ENCODE measurements at places on chromosomes 3 and 15. TPM values are rescaled to one million over a fixed set of nuclear protein-coding genes. Genes with fewer than 3 reads are reported as not detected.

The CHST13 gene
- total RNA-seq: not detected

The SLC2A2 gene
- total RNA-seq: not detected

The LRRC34 gene
- 2.9 TPM for total RNA-seq

The WDR93 gene
- not detected for total RNA-seq

The ITIH1 gene
- total RNA-seq: not detected

The IQCB1 gene
- total RNA-seq: 37.3 TPM

The SLC6A1 gene
- not detected for total RNA-seq

The CLRN1 gene
- not detected for total RNA-seq

The HES1 gene
- total RNA-seq: 0.56 TPM

The PIK3CA gene
- 19.1 TPM for total RNA-seq

The GASK1A gene
- not detected for total RNA-seq

GRCh38 chr3:149368201-149368673 lies 9.2 kb downstream of the TM4SF1 start:
- no peak for DNase-seq
- no peak overlapping the region for H3K4me3 ChIP-seq
- H3K4me1 ChIP-seq: peaks cover 6% of the 10 kb centered on the region
- no peak overlapping the region for H3K27ac ChIP-seq
- H3K36me3 ChIP-seq: no peaks in the 10 kb centered on the region
- peaks cover 4% of the 10 kb centered on the region for H3K27me3 ChIP-seq

- peaks cover 3% of the 10 kb centered on the region for H3K4me1 ChIP-seq
- H3K4me3 ChIP-seq: peak overlapping the region; percentile 78
- peak overlapping the region; percentile 87 for H3K27ac ChIP-seq
Observed at GRCh38 chr15:23564821-23565394, 566 bp upstream of the MKRN3 start.

DNA sequence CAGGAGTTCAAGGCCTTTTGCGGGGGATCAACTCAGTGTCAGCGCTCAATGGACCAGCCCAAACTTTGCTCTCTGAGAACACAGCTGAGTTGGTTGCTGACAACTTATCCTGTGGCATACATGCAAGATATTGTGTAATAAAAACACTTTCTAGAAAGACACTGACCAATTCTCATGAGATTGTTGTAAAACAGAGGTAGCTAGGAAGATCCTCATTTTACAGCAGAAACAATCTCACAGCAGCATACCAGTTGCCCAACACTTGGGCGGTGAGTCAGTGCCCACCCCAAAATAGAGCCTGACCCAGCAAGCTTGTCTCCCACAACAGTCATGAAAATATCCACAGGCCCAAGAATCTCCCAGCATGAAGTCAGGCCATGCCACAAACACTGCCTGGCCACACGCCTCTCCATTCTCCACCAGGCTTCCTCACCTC lies 18.2 kb downstream of the KLHL6 start:
- peaks cover 75% of the 10 kb centered on the region for H3K4me1 ChIP-seq
- peaks cover 19% of the 10 kb centered on the region for H3K36me3 ChIP-seq
- DNase-seq: no peak
- H3K27me3 ChIP-seq: no peaks in the 10 kb centered on the region

DNA sequence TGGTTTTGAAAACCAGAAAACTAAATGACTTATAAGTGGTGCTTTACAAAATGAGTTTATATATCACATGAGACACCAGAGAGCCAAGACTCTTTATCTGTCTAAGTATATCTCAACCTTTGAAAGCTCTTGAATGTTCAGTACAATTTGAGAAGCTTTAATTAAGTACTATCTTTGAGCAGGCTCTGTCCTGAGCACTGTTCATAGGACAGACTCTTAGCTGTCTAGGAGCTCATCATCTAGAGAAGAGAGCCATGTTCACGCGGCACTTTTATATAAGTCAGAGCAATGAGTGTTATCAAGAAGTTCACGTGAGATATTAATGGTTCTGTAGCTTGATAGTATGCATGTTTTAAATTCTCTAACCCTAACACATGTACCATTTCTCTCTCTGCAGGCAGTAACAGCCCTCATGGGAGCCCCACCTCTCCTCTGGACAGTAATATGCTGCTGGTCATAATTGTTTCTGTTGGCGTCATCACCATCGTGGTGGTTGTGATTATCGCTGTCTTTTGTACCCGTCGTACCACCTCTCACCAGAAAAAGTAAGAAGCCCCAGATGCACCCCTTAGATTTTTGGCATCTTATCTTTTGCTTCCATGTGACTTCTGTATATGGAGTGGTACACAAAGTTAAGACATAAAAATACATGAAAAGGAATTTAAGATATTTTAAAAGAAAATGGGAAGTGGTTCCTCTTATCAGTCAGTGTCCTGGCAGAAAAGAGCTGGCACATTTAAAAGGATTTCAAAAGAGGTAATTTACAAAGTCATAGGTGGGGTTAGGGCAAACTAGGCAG lies 86.0 kb downstream of the HCN4 start:
- DNase-seq: no peak
- H3K4me1 ChIP-seq: peaks cover 13% of the 10 kb centered on the region
- no peaks in the 10 kb centered on the region for H3K27me3 ChIP-seq

DNA sequence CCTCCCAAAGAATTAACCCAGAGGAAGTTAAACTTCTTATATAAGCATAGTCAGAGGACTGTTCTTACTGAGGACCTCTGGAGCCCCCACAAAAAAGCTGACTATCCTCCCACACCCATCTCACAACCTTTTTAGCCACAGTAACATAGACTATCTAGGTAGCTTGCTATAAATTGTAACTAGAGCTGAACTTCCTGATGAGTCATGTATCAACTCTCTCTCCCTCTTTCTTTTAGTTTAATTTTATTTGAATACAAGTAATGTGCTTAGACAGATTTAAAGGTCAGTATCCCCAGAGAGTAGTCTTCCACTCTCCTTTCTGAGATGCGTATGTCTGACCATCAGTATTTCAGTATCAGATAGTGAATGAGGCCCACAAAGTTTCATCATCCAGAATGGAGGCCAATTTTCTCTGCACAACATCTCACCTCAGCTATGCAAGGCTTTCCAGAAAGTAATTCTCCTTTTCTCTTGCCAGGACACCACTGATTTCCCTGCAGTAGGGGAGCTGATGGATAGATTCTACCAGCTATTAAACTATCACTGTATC lies 104.0 kb upstream of the MYRIP start:
- no peak overlapping the region for H3K27ac ChIP-seq
- H3K36me3 ChIP-seq: no peaks in the 10 kb centered on the region
- H3K4me3 ChIP-seq: no peak overlapping the region
- H3K4me1 ChIP-seq: no peaks in the 10 kb centered on the region
- peaks cover 2% of the 10 kb centered on the region for H3K27me3 ChIP-seq

GRCh38 chr3:3127432-3128010 lies 781 bp downstream of the TRNT1 start:
- DNase-seq: peak; percentile 65
- peaks cover 31% of the 10 kb centered on the region for H3K4me1 ChIP-seq
- peak overlapping the region; percentile 97 for H3K4me3 ChIP-seq
- no peaks in the 10 kb centered on the region for H3K27me3 ChIP-seq
- peaks cover 32% of the 10 kb centered on the region for H3K36me3 ChIP-seq
- H3K27ac ChIP-seq: peak overlapping the region; percentile 99

DNA sequence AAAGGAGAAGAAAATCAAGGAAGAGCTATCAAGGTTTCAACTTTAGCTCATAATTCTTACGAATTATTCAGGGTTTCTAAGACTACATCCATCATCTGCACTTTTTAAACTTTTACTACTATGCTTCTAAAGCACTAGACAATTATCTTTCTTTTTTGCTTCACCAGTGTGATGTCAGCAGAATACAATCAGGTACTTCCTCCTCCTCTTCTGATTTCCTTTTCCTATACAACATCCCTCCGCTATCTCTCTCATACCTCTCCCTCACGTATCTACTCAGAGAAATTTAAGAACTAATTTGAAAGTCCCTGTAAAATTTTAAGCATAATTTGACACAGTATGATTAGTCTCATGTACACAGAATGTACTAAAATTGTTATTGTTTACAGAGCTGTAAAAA lies 47.3 kb upstream of the USP50 start:
- H3K36me3 ChIP-seq: peaks cover 35% of the 10 kb centered on the region
- H3K4me3 ChIP-seq: no peak overlapping the region
- no peak for DNase-seq
- no peaks in the 10 kb centered on the region for H3K27me3 ChIP-seq
- H3K27ac ChIP-seq: no peak overlapping the region

DNA sequence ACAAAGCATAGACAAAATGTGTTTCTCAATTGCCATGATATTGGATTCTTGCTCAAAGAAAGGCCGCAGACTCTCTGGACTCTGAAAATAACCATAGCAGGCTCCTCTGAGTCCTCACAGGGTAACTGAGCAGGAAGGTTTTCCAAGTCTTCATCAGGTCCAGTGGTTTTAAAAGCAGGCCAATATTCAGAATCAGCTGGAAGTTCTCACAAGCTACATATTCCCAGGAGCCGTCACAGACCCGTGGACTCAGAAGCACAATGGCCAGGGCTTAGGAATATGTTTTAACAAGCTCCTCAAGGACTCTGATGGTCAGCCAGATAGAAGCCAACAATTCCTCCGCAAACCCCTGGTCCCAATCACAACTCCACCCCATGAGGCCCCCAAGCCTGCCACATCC lies 256.1 kb upstream of the ADAMTS9 start:
- DNase-seq: no peak
- no peaks in the 10 kb centered on the region for H3K36me3 ChIP-seq
- H3K4me1 ChIP-seq: no peaks in the 10 kb centered on the region
- no peaks in the 10 kb centered on the region for H3K27me3 ChIP-seq
- H3K4me3 ChIP-seq: no peak overlapping the region

GRCh38 chr3:66620296-66620695 lies 119.5 kb upstream of the LRIG1 start:
- peaks cover 7% of the 10 kb centered on the region for H3K4me1 ChIP-seq
- no peaks in the 10 kb centered on the region for H3K36me3 ChIP-seq
- no peak overlapping the region for H3K27ac ChIP-seq
- H3K4me3 ChIP-seq: no peak overlapping the region
- no peaks in the 10 kb centered on the region for H3K27me3 ChIP-seq

DNA sequence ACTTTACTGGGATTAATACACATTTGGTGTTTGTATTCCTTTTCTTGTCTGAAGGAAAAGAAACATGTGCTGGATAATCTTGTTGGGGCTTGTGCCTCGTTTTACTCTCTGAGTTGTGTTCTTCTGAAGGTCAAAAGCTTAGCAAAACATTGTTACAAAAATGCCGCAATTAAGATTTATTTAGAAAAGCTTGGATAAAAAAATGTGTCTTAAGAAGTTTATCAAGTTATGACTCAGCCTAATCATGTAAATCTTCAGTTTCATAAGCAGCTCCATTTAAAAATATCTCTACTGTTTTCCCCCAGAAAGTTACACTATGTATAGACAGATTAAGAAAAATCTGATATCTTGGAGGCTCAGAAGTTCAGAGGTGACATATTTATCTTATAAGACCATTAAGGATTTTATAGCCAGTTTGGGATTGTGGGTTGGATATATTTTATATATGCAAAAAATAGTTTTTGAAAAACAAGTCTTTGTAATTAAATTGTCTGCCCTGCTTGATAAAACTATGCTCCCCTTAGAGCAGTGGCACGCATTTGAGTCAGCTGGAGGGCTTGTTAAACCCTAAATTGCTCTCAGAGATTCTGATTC lies 56.5 kb downstream of the CLDN11 start:
- H3K36me3 ChIP-seq: no peaks in the 10 kb centered on the region
- no peak overlapping the region for H3K4me3 ChIP-seq
- H3K27me3 ChIP-seq: peaks cover 29% of the 10 kb centered on the region
- no peak for DNase-seq
- no peak overlapping the region for H3K27ac ChIP-seq
- peaks cover 3% of the 10 kb centered on the region for H3K4me1 ChIP-seq

DNA sequence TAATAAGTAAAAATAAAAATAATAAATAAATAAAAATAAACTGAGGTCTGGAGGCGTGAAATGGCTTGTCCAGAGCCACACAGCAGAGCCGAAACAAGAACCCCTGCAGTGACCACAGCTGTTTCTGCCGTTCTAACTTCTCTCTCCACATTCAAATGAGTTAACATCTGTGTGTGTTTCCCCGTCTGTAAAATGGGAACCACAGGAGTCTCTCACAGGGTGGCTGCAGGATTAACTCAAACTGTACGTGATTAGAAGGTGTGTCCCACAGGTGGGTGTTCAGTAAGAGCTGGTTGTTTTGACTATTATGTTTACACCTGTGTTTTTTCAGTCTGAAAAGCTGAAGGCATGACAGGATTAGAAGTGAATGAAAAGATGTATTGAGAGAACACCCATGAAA lies 27.0 kb upstream of the MUC4 start:
- no peak for DNase-seq
- no peaks in the 10 kb centered on the region for H3K36me3 ChIP-seq
- no peak overlapping the region for H3K27ac ChIP-seq
- H3K4me3 ChIP-seq: no peak overlapping the region

DNA sequence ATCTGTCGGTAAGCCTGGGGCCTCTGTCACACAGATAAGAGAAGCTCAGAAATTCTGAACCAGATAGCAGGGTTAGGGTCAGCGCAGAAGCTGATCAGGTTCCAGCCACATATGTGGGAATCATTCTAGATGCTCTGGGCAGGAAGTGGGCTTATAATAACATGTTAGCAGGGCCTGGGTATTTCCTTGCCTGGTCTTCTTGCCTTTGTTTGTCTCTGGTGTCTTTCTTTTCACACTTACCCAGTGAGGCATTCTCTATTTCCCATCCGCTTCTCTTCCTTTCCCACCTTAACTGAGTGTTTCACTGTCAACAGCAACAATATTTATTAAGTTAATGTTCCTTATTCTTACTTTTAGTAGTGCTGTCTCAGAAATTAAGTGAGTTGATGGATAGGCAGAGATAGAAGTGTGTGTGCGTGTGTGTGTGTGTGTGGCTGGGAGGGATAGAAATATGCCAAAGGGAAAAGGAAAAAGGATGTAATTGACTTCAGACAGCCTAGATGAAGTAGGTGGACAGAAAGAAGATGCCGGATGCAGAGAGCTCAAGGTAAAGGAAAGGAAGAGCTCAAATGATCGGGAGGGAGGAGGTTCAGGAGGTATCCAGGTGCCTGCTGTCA lies 2.0 kb downstream of the PLA1A start:
- no peaks in the 10 kb centered on the region for H3K36me3 ChIP-seq
- H3K4me3 ChIP-seq: no peak overlapping the region
- H3K4me1 ChIP-seq: peaks cover 24% of the 10 kb centered on the region
- peaks cover 2% of the 10 kb centered on the region for H3K27me3 ChIP-seq
- DNase-seq: no peak
- H3K27ac ChIP-seq: no peak overlapping the region

DNA sequence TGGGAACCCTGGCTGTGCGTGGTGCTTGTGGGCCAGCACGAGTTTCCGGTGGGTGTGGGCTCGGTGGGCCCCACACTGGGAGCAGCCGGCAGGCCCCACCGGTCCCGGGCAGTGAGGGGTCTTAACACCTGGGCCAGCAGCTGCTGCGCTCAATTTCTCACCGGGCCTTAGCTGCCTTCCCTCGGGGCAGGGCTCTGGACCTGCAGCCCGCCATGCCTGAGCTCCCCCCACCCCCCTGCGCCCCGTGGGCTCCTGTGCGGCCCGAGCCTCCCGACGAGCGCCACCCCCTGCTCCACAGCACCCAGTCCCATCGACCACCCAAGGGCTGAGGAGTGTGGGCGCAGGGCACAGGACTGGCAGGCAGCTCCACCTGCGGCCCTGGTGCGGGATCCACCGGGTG lies 49.4 kb downstream of the TM4SF18 start:
- no peaks in the 10 kb centered on the region for H3K27me3 ChIP-seq
- H3K4me1 ChIP-seq: no peaks in the 10 kb centered on the region
- DNase-seq: no peak
- no peaks in the 10 kb centered on the region for H3K36me3 ChIP-seq

All from activated CD4-positive, alpha-beta memory T cell treated with anti-CD3 and anti-CD28 coated beads for 36 hours (primary cell).